ENCODE measurements at places on chromosomes 13 and 19.

DNA sequence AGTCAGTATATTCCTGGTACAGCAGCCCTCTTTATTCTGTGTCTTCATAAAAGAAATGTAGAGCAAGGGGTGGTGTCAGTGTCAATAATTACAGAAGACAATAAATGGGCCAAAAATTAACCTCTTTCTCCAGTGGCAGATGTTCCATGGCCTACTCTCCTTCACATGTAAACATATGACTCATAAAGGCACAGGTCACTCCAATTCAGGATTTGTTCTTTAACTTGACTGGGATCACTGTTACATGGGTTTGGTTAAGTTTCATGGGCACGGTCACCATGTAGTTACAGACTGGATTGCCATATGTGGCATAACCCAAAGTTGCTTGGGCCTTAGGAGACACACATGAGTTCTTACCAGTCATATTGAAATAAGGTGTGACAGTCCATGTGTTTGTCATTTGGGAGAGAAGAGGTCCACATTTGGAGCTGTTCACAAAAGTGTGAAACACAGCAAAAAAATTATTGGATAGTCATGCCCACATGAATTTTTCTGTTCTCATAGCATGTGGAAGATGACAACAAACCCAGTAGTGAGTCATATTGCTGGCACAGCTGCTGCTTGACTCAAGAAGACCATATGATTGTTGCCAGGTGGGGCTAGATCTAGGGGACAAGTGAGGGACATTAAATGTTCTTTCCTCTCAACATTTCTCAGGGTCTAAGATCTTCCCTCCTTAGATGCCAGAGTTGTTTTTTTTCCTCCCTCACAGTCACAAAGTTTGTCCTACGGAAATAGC, 68.1 kb upstream of the HTR2A start:
- no peak for DNase-seq

DNA sequence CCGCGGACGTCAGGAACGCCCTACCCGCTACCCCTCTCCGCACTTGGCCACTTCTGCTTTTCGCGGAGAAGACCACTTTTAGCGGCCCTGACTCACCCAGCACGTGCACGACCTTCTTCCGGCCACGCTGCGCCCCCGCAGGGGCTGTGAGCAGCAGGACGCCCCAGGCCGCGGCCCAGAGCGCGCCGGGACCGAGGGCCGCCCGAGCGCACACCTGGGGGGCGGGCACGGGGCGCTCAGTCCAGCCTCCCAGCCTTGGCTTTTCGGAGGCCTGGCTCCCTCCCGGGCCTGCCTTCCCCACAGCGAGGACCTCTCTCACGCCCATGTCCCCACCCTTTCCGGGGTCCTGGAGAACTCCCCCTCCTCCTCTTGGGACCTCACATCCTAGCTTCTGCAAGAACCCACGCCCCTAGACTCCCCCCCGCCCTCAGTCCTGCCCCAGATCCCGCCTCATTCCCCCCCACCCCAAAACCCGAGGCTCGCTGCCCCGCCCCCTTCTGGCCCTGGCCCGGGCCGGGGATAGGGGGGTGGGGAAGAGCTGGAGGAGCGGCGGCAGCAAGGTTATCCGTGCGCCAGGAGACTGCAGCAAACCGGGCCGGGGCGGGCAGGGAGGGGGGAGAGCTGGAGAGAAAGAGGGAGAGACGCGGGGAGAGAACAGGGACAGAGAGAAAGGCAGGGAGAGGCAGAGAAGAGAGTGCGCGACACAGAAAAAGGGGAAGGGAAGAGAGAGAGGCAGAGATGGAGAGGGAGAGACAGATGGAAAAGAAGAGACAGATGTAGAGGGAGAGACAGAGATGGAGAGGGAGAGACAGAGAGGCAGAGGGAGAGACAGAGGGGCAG, 11.5 kb downstream of the TM6SF2 start:
- peak; percentile 10 for DNase-seq

DNA sequence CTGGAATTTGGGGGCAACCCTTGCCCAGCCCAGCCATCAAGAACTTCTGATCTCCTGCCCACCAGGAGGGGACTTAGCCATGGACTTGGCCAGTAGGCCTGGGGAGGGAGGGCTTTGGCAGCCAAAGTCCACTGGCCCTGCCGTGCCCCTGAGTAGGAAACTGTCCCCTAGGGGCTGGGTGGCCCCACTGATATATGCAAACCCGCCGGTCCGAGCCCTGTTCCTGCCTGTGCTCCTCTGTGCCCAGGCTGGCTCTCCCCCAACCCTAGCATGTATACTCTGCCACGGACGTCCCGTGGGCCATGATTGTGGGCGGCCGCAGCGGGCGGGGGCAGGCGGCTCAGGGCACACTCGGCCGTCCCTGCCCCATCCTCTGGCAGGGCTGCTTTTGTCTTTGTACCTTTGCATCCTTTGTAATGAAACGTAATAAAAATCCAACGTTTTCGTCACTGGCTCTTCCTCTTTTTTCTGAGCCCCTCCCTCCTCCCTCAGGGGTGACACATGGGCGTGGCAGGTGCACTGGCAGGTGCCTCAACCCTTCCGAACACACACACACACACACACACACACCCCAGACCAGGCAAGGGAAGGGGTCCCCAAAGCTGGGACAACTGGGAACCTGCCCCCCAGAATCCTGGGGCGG, 9.1 kb downstream of the COMP start:
- no peak for DNase-seq

DNA sequence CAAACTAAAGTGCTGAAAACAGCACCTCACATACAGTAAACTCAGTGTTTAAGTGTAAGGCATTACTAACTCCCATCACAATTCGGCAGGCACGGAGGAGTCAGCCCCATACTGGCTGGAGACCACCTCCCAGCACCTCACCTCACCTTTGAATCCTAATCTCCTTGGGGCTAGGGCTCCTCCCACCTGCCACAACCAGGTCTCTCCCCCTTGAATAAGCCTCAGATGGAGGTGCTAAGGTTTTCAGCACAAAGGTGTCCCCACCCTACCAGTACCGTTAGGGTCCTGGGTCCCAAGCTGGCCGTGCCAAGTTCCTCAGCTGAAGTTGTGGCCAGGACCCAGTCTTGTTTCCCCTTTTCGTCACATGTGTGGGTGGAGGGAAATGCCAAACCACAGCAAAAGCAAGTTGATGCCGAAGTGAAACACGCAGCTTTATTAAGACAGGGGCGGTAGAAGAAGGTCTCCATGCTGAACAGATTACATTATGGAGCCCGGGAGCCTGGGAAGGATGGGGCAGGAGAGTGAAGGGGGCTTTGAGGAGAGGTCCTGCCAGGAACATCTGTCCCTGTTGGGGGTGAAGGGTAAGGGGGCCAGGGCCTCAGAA, at the start of gene IGFLR1:
IGFLR1 (minus strand) TSS at position 332 of the 604 bp plus-strand sequence. CDS start 1,272 bp downstream, outside the sequence.
- DNase-seq, result no peak

- no peak for DNase-seq
These were observed 17.8 kb downstream of the KCTD15 start for GRCh38 chr19:33814181-33815165.

- DNase-seq, result no peak
These were observed 9.5 kb downstream of the SEMA6B start for GRCh38 chr19:4550018-4550417.

GRCh38 chr13:105159841-105160240, 1375.6 kb downstream of the EFNB2 start:
- no peak for DNase-seq

GRCh38 chr13:66926851-66927524, 303.1 kb downstream of the PCDH9 start:
- no peak for DNase-seq

DNA sequence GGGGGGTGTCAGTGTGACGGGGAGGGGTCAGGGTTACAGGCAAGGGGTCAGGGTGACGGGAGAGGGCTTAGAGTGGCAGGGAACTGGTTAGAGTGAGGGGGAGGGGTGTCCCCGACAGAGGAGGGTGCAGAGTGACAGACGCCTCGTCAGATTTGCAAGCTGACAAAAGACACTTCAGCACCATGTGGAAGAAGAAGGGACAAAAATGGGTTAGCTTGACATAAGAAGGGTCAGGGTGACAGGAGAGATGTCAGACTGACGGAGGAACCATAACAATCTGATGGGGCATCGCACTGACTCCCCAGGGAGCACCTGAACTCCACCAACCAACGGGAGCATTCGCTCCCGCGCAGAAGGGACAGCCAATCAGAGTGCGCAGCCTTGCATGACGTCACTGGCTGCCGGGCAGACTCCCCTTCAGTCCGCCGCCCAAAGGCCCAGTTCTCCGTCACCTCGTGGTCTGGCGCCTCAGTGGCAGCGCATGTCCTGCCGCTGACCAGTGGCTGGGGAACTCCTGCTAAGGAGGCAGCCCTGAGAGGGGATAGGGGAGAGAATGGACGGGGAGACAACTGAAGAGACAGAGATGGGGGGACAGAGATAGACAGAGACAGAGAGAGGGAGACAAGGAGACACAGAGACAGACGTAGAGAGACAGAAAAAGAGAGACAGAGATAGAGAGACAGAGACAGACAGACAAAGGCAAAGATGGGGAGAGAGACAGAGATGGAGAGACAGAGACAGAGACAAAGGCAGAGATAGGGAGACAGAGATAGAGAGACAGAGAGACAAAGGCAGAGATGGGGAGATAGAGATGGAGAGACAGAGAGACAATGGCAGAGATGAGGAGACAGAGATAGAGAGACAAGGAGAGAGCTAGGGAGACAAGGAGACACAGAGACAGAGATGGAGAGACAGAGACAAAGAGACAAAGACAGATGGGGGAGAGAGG, 30.2 kb downstream of the C19orf81 start:
- peak; percentile 48 for DNase-seq

- DNase-seq, result no peak
These were observed 5.8 kb downstream of the SMIM7 start for GRCh38 chr19:16654140-16654539.

DNA sequence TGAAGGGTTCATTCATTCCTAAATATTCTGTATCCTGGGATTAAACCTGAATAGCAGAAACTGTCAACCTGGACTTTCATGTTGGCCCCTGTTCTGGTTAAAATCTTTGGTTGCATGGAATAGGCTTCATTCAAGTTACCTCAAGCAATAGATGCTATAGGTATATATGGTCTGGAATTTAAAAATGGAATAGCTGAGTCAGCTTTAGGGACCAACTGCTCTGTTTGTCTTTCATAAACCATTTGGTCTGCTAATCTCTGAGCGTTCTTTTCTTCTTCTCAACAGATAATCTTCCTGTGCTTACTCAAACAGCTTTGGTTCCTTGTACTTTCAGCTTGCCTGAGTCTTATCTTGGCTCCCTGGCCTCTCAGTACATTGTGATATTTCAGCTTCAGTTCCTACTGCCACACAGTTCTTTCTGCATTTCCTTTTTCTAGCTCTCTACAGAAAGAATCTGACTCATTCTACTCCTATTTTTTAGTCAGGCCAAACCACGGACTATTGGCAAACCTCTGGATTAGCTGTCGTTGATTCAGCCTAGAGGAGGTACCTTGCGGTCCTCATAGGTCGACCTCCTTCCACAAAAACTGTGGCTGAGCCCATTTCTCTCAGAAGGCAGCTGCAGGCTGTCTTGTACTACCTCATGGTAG, 35.9 kb upstream of the MAB21L1 start:
- DNase-seq, result no peak

GRCh38 chr13:97011446-97012131, 17.3 kb upstream of the OXGR1 start:
- no peak for DNase-seq

GRCh38 chr13:70363991-70364390, 255.7 kb upstream of the KLHL1 start:
- no peak for DNase-seq

GRCh38 chr13:36355632-36356031, 9.4 kb upstream of the SPART start:
- no peak for DNase-seq

- DNase-seq, result no peak
These were observed 7.1 kb upstream of the KLK14 start for GRCh38 chr19:51089786-51090185.

- DNase-seq, result no peak
These were observed 54.0 kb upstream of the DOCK9 start for GRCh38 chr13:99031832-99032231.

DNA sequence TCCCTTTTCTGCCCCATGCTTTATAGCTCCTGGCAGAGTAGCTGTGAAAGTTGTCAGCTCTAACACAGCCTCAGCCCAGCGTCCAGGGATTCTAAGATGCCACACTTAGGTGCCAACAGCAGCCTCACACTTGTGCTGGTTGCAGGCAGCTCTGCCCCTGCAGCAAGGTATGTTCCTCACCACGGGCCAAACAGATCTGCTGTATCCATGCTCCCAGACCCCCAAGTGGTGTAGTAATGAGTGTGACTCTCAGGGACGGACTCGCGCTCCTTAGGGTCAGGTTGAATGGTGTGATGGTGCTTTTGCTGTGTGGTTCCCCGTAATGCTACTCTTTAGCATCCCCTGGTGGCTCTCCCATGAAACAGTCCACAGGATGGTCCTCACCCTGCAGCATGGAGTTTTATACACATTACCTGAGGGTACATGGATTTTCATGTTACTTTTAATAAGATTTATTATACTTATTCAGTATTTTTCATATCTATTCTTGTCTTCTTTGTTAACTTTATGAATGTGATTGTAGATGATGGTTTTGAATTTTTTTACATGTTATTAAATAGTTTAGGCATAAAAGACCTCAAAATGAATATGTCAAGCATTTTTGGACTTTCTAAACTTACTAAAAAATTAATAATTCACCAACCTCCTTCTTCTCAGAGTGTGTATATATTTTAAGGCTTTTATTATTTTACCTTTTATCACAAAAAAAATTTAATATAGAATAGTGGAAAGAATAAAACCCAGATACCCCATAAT, 232.5 kb downstream of the SLC7A1 start:
- DNase-seq, result peak; percentile 17

DNA sequence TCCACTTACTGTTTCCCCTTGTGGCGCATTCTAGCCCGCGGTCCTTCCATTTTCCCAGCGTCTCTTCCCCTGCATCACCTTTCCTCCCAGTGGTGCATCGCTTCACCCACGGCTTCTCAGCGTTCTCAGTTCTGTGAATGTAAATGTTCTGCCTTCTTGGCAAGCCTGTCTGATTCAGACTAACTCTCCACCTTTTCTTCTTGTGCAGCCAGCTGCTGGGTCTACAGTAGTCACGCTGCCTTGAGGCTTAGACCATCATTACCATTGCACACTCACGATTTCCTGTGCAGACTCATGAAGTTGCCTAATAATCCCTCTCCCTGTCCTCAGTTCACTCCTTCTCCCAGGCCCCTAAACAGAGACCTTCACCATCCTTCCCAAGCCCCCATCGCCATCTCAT, 75.0 kb downstream of the DHRS12 start:
- no peak for DNase-seq

- no peak for DNase-seq
These were observed 368.7 kb downstream of the LIG4 start for GRCh38 chr13:107846642-107847041.

- no peak for DNase-seq
These were observed 81.4 kb upstream of the GPC6 start for GRCh38 chr13:93145199-93145598.

GRCh38 chr19:19600793-19601330, 17.6 kb downstream of the PBX4 start:
- no peak for DNase-seq

GRCh38 chr13:108463340-108463739, 166.1 kb upstream of the MYO16 start:
- no peak for DNase-seq

- no peak for DNase-seq
These were observed 3.7 kb upstream of the DMPK start for GRCh38 chr19:45785781-45786532.

GRCh38 chr13:67515895-67516294, 285.8 kb upstream of the PCDH9 start:
- no peak for DNase-seq
